ENCODE measurements at places on chromosomes 12 and 14.

GRCh38 chr12:90945070-90945649 is 9.8 kb downstream of the CCER1 start:
- DNase-seq, result peak; percentile 68

DNA sequence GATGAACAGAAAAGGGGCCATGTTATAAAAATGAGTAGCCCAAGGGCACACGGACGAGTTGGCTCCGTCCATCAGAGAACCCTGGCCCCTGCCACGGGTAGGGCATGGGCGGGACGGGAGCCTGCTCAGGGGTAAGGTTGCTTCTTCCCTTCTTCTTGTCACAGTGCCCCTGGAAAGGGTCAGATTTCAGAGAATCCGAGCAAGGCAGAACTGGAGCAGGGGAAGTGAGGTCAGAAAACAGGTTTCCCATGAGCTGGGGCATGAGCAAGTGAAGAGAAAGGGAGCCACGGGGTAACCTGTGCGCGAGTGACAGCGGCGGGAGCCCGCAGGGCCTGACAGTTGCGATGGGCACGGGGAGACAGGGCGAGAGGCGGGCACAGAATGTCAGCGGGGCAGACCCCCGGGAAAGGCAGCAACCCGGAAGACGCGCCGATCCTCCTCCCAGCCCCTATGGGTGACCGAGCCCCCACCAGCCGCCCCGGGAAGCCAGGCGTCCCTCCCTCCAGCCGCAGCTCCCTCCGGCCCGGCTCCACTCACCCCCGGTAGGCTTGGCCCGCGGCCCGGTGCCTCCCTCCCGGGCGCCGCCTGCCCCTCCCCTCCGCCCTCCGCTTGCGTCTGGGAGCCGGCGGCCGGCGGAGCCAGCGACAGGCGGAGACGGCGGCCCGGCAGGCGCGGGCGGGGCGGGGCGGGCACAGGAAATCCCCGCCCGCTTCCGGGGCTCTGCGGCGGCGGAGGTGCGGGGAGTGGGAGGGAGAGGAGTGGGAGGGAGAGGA is at the start of gene ZNF641:
Gene ZNF641, minus strand, starts transcription at position 671 of the 773 bp plus-strand sequence. CDS start 2,829 bp downstream, outside the sequence.
- peak; percentile 41 for DNase-seq

DNA sequence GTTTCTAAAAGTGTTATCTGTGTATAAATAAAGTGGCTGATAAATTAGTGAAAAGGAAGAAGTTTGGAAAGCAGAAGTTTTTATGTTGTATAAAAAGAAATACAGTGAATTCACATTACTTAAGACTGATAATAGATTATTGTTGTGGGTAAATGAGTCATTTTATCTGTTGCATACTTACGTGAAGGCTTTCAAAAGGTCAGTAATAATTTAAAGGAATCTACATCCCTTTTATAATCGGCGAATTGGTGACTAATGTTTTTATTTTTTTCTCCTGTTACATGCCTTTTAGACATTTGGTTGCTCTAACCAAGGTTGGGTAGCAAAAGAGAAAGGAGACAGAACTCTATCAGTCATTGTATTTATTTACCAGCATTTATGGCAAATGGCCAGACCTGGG is 155.9 kb downstream of the SLC41A2 start:
- DNase-seq, result no peak

- no peak for DNase-seq
Observed at GRCh38 chr12:116969615-116970585, 59.1 kb downstream of the FBXW8 start.

GRCh38 chr12:3284405-3284804 is 206.6 kb upstream of the PRMT8 start:
- no peak for DNase-seq

GRCh38 chr12:39237004-39237403 is 205.9 kb downstream of the KIF21A start:
- DNase-seq, result no peak

- no peak for DNase-seq
Observed at GRCh38 chr14:50791201-50791600, 39.8 kb downstream of the NIN start.

GRCh38 chr12:89877671-89878070 is 169.0 kb upstream of the ATP2B1 start:
- DNase-seq, result no peak

GRCh38 chr14:105140581-105140980 is 28.0 kb downstream of the JAG2 start:
- DNase-seq, result no peak

GRCh38 chr12:29612912-29613311 is 115.4 kb upstream of the OVCH1 start:
- DNase-seq, result no peak

GRCh38 chr12:128977441-128977840 is 124.2 kb downstream of the GLT1D1 start:
- DNase-seq, result no peak

DNA sequence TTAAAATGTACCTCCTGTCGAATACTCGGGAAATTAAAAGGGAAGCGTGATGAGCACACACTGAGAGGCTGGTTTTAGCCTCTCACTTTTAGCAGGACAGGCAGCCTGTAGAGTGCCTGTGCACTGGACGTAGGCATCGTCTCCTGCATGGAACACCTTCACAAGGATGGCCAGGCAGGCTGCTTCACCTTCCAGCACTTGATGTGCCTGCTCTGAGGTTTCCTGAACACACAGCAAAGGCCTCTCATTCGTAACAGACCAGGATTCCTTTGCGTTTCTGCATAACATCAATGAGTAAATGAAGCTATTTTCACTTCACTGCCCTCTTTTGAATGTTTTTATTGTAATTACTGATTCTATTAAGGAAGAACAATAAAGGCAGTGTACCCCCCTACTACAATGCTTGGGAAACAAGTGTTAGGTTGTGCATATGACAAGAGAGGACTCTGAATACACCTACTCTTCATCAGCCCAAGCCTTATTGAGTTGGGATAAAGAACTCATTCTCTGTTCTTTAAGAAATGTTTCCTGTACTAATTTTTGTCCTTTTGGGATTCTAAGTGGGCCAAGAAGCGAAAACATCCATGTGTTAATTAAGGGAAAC is 1077.6 kb upstream of the FOXG1 start:
- no peak for DNase-seq

GRCh38 chr12:41605545-41606305 is 417.6 kb downstream of the PDZRN4 start:
- DNase-seq, result no peak

DNA sequence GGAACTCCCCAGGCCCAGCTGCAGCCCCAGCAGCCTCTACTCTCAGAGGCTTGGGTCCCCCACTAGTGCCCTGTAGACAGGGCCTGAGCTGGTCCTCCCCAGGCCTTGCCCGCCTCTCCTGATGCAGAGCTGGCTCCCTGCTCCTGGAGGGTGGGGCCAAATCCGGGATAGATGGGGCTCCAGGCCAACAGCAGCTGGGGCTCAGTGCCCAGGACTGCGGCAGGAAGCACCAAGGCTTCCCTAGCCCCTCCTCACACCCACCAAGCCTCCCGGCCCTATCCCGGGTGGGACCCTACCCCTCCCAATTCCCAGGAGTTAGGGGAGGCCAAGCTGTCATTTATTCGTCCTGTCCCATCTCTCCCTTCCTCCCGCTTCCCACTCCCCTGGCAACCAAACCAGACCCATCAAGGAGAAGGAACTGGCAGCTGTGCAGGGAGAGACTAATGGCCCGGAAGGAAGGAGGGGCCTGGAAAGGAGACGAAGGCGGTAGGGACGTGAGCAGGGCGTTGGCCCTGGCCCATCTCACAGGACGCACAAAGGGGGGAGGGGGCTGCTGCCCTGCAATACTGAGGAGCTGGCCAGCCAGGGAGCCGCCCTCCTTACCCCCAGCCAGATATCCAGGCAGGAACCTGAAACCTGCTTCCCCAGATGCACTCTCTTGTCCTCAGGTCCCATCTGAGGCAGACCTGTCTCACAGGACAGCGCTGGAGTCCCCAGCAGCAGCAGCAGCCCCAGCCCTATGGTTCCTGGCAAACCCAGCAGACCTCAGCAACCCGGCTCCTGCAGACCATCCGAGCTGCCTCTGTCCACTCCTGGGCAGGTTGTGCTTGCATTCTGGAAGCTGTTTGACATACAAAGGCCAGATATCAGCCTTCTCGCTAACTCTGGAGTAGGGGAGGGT is 1.6 kb upstream of the PRPH start:
- DNase-seq, result no peak

DNA sequence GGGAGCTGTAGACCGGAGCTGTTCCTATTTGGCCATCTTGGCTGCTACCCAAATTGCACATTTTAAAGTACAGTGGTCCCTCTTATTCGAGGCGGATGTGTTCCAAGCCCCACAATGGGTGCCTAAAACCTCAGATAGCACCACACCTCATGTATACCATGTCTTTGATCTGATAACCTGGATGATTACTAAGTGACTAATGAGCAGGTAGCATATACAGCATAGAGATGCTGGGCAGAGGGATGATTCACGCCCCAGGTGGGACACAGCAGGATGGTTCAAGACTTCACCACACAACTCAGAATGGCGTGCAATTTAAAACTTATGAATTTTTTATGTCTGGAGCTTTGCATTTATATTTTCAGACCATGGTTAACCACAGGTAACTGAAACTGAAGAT is 255.0 kb downstream of the AKAP6 start:
- DNase-seq, result no peak

DNA sequence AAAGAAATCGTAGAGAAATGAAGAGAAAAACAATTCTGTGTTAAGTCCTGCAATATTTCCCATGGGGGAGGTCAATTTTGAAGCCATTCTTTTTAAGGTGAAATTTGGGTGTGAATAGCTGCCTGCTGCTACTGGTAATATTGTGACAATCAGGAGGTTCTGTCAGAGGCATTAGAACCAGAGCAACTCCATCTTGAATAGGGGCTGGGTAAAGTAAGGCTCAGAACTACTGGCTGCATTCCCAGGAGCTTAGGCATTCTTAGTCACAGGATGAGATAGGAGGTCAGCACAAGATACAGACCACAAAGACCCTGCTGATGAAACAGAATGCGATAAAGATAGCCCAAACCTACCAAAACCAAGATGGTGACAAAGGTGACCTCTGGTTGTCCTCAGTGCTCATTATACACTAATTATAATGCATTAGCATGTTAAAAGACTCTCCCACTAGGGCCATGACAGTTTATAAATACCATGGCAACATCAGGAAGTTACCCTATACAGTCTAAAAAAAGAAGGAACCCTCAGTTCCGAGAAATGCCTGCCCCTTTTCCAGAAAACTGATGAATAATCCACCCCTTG is 24.8 kb upstream of the MTHFD1 start:
- DNase-seq, result no peak

- DNase-seq, result no peak
Observed at GRCh38 chr12:113161415-113162016, 12.0 kb downstream of the CFAP73 start.

DNA sequence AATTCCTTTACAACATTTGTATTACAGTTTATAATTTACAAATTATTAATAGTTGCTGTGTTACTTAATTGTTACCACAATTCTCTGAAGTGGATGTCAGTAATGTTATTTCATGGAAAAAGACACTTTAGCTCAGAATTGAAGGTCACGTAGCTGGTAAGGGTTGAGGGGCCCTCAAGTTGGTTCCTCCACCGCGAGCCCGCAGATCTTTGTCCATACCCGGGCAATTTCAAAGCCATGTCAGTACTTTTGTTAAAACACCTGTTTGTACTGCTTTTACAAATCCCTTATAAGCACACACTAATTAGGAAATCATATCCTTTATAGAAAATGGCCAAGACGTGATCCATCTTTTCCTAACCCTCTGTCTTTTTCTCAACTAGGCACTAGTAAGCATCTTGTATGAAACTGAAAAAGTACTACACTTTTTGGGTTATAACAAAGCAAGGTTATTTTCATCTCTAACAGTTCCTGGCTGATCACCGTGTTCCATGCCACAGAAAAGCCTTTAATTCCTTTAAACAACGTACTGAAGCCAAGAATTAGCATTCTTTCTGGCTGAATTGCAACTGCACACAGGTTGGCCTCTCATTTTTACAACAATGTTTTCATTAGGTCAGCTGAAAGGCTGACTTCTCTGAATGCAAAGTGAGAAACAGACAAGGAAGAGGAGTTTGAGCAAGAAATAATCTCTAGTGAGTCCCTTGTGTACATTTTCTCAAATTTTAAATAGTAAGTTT is 76.1 kb downstream of the CNTN1 start:
- no peak for DNase-seq

GRCh38 chr12:112381406-112381882 is 787 bp downstream of the HECTD4 start:
- DNase-seq, result no peak

DNA sequence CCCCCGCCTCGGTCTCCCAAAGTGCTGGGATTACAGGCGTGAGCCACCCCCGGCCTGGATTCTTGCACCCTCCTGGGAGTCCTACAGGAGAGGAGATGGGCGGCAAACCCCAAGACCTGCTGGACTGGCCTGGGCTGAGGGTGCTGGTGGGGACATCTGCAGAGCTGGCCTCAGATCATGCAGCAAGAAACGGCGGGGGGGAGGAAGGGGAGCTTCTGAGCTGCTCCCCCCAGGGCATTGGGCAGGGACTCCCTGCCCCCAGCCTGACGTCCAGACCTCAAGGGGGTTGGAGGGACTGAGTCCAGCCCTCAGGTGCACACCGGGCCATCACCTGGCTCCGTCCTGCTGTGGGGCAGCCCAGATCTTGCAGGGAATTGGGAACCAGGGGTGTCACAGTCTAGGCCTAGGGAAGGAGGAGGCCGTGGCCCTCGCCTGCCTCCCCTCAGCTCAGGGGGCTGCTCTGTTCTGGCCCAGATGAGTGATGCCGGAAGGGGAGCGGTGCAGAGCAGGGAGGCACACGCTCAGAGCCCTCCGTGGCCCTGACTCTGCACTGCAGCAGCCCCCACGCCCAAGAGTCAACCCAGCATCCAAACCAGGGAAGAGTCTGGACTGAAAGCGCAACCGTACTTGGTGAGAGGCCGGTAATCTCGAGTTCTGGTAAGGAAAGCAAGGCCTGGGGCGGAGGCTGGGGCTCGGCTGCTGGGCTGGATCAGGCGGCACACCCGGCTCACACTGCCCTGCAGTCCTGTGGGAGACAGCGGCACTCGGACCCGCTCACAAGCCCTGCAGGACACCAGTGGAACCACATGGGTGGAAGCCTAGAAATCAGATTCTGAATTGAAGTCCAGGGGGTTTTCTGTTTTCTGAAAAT is 8.9 kb upstream of the AMN start:
- no peak for DNase-seq

GRCh38 chr12:47807338-47807737 is 12.4 kb downstream of the HDAC7 start:
- no peak for DNase-seq

DNA sequence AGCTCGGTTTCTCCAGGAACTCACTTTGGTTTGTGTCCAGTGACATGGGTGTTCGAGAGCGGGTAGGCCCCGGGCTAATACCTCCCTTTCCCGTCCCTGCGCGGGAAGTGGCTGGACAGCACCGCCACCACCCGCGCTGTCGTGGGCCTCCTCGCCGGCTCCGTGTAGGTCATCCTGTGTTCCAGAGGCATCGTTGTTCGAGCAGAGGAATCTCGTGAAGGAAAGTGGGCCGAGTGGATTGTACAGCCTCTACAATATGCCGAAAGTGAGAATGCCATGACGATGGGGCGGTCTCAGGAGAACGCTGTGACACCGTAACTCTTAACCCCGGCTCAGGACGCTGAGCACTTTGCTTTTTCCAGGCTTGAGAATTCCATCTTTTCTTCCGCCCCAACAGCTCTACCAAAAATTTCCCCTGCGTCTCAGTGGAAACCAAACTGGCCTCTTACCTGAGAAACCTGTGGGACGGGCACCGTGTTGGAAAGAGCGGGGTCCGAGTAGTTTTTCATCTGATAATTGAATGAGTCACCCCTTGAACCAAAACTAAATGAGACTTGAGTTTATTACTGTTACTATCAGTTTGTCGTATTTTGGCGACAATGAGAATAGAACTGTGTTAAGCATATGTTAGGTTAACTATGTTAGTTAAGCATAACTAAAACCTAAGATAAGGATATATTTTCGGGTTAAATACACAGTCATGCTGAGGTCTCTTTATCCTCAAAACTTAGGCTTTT is 510 bp downstream of the EIF2S1 start:
- DNase-seq, result peak; percentile 48

Data from Kasumi-1 (cell line).